Activated T-helper 2 cell treated with anti-CD3 and anti-CD28 coated beads, Interferon-gamma antibody, Interleukin-2, Interleukin-4, amounts not matched to agents 10 μg/mL and 5 μg/mL and 100 μg/mL, durations not matched to agents 14 hours and 24 hours and 36 hours (primary cell): ENCODE measurements at places on chromosomes 3 and 15.

DNA sequence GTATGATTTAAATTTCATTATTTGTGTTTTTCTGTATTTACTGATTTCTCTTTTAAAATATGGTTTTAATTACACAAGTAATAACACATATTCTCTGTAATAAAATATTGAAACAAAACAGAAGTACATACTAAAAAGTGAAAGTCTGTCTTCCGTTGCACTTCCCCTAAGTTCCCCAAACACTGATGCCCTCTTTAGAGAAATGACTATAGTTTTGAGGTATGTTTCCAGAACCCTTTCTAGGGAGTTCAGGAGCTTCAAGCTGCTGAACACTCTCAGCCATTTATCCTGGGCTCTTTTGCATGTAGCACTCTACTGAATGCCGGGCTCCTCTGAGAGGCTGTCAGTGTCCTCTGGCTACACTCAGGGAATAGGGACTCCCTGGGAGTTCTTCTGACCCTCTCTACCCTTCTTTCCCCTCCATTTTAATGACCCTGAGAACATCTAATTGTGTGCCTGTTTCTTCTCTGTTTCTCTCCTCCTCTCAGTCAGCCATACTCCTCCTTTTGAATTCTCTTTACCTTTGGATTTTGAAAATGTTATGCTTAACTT, 60.4 kb upstream of the KCNAB1 start:
- no peak for DNase-seq

DNA sequence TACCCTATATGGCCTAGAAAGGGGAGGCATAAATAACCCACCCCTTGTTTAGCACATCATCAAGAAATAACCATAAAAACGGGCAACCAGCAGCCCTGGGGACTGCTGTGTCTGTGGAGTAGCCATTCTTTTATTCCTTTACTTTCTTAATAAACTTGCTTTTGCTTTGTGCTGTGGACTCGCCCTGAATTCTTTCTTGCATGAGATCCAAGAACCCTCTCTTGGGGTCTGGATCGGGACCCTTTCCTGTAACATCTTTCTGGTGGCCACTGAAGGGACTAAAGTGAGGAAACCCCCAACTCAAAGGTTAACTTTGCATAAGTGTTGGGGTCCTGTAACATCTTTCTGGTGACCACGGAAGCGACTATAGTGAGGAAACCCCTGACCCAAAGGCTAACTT, 15.7 kb upstream of the HHATL start:
- DNase-seq, result no peak

DNA sequence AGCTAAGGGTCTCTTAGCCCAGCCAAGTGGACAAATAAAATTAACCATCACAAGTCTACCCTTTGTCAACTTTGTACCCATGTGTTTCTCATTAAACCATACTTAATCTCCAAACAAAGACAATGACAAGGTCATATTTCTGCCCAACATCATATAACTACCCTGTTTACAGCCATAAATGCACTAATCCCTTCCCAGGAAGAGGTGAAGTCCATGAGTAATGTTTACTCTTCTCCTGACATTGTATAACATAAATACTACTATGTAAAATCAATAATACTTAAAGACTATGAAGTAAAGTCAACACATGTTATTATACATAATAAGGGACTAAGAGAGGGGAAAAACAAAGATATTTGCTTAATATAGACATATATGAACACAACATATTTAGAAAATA, 38.5 kb upstream of the FAN1 start:
- no peak for DNase-seq

GRCh38 chr3:77412021-77412438, 372.1 kb downstream of the ROBO2 start:
- no peak for DNase-seq

DNA sequence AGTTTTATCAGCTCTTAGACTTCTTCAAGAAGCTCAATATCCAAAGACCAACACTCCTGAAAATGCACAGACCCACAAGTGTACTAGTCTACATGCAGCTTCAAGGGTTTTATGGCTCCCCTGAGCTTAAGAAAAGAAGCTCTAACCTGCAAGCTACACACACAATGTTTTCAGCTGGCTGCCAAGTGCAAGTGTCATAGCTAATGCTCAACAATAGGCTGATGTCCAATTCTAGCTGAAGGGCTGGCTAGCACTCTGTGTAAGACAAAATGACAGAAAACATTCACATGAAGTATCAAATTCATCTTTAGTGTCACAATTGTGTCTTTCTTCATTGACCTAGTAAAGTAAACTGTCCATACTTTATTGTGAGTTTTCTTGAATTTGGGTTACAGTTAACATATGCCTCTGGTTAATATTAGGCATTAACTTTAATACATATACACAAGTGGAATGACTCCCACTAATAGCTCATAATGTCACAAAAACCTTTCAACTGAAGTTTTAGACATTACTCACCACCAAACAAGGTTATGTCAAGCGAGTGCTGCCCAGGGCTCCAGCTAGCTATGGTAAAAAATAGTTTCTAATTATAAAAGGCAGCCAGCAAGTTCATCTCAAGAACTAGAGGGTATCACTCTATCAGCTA, 15.1 kb downstream of the ABI3BP start:
- DNase-seq, result no peak

- no peak for DNase-seq
These were observed 15.2 kb downstream of the CORO2B start for GRCh38 chr15:68593828-68594532.

GRCh38 chr3:73203101-73203500, 141.6 kb downstream of the EBLN2 start:
- no peak for DNase-seq

DNA sequence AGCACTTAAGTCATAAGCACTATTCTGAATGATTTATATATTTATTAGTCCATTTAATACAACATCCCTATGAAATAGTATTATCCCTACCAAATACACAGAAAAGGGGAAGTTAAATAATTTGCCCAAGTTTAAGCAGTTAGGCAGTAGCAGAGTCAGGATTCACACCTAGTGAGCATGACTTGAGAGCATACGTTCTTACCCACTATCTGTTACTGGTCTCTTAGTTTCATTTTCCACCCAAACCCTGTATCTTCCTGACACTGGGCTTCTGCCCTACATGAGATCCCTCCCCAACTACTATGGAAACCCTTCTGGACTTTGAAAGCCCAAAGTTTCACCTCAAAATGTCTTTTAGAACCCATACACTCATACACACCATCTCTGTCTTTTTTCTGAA, 4.4 kb upstream of the ATOSA start:
- DNase-seq, result no peak

GRCh38 chr3:186990878-186991308, 60.6 kb downstream of the ST6GAL1 start:
- no peak for DNase-seq

- no peak for DNase-seq
These were observed 13.3 kb upstream of the ATP13A5 start for GRCh38 chr3:193391902-193392301.

DNA sequence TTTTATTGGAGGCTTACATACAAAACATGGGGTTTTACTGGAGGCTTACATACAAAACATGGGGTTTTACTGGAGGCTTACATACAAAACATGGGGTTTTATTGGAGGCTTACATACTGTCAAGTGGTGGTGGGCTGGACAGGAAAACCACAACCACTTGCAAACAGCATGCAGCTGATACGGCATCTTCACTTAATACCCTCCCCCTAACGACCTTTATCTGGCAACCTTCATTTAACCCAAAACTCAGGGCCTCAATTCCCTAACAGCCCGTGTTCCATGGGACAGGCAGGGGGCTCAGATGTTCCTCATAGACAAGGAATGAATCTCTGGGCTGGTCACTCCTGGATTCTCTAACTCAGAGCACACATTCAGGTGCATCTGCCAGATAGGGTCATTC, 137.1 kb downstream of the CD47 start:
- DNase-seq, result no peak
